ENCODE measurements at places on chromosomes 5 and 9.

- no peak for DNase-seq
Measured at GRCh38 chr9:126515001-126515872, 98.5 kb upstream of the LMX1B start.

- no peak for DNase-seq
Measured at GRCh38 chr9:116816484-116816883, 129.4 kb downstream of the TRIM32 start.

DNA sequence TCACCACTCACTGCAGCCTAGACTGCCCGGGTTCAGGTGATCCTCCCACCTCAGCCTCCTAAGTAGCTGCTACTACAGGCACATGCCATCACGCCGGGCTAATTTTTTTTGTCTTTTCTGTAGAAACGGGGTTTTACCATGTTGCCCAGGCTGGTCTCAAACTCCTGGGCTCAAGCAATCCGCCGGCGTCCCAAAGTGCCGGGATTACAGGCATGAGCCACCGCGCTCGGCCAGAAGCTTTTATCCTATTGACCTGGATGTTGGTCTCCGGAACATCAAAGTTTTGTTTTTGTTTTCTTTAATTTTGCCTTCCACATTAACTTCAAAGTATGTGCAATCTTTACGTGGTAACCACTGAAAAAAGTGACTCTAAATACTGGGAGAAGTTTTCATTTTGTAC, 42.4 kb upstream of the FST start:
- DNase-seq: no peak

GRCh38 chr9:40884072-40884901, 244.2 kb downstream of the FOXD4L6 start:
- no peak for DNase-seq

- no peak for DNase-seq
Measured at GRCh38 chr5:8417316-8418048, 548.5 kb downstream of the MTRR start.

DNA sequence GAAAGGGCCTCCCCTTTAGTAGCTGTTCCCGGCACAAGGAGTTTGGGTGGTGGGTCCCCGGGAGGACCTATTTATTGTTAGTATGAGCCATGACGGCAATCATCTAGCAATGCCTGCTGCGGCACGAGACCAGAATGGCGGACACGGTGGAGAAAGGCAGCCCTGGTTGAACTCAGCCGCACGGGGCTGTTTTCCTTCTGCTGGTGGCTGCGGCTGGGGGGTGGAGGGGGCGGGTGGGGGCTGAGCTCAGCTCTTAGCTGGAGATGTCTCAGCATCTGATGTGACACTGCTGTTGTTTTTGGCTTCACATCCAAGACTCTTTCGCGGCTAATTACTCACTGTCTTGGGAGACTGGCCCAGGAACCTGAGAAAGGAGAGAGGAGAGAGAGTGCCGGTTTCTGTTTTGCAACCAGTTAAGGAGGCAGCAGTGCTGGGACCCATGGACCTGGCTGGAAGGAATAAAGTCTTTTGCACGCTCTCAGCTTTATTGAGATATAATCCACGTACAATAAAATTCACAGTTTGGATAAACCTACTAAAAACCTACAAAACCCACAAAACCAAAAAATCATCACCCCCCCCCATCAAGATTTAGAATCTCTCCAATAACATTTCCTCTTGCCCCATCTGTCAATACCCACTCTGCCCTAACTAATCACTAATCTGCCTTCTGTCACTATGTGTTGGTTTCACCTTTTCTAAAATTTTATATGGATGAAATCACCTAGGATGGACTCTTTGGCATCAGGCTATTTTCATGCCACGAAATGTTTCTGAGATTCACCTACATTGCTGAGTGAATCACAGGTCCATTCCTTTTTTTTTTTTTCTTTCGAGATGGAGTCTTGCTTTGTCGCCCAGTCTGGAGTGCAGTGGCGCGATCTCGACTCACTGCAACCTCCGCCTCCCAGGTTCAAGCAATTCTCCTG, 81.8 kb upstream of the NEURL1B start:
- DNase-seq: no peak

DNA sequence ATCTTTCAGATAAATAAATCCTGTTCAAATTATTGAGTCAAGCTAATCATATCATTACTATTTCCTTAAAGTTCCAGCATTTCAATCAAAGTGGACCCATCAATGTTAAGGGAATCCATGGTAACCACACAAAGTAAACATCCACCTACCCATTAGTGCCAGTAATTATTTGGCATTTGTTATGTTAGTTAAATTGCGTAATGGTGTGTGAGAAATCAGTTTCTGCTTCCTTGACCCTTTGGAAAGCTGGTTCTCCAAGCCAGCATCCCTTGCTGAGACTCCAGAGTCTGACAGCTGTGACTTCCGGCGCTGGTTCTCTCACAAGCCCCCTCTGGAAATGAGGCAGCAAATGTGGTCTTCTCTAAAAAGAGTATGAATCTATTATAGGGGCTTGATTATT, 308.6 kb upstream of the EFNA5 start:
- DNase-seq: no peak

GRCh38 chr9:126522612-126523356, 90.9 kb upstream of the LMX1B start:
- no peak for DNase-seq

GRCh38 chr9:1031951-1032601, 18.1 kb upstream of the DMRT2 start:
- no peak for DNase-seq

DNA sequence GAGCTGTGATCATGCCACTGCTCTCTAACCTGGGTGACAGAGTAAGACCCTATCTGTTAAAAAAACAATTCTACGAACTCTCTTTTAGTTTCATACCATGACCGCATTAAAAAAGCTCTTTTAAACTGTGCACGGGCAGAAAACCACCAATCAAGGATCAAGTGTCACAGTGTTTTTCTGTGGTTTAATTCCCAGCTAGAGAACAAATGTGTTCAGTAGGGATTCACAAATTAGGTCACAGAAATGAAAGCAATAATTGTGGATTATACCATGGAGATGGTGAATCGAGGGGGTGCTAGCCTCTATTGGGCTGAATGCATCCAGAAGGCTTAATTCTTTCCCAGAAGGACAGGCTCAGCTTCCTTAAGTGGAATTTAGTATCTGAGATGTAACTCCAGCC, 79.1 kb downstream of the ATG10 start:
- DNase-seq: no peak

- no peak for DNase-seq
Measured at GRCh38 chr5:98827161-98827560, 53.7 kb downstream of the RGMB start.

DNA sequence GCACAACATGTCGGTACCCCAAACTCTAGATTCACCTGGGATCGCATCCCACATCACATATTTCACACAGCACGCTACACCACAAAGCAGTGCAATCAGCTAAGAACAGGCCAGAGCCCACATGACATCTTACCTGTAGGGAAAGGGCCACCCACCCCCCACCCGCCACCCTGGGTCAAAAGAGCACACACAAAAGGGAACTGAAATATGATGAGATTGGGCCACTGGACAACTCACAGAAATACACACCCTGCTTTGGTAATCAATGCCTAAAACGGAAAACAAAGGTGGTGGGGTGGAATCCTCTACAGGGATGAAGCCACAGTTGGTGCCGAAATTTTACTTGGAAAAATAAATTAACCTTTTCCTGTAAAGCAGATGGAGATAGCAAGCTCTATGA, 13.1 kb downstream of the RETREG1 start:
- no peak for DNase-seq

- no peak for DNase-seq
Measured at GRCh38 chr5:58248221-58248620, 211.7 kb downstream of the PLK2 start.

- no peak for DNase-seq
Measured at GRCh38 chr9:112097712-112098688, 77.1 kb downstream of the SUSD1 start.

GRCh38 chr5:122295138-122295537, 16.9 kb upstream of the SNCAIP start:
- no peak for DNase-seq

GRCh38 chr5:132480546-132480892, 10.1 kb downstream of the IRF1 start:
- DNase-seq: no peak

DNA sequence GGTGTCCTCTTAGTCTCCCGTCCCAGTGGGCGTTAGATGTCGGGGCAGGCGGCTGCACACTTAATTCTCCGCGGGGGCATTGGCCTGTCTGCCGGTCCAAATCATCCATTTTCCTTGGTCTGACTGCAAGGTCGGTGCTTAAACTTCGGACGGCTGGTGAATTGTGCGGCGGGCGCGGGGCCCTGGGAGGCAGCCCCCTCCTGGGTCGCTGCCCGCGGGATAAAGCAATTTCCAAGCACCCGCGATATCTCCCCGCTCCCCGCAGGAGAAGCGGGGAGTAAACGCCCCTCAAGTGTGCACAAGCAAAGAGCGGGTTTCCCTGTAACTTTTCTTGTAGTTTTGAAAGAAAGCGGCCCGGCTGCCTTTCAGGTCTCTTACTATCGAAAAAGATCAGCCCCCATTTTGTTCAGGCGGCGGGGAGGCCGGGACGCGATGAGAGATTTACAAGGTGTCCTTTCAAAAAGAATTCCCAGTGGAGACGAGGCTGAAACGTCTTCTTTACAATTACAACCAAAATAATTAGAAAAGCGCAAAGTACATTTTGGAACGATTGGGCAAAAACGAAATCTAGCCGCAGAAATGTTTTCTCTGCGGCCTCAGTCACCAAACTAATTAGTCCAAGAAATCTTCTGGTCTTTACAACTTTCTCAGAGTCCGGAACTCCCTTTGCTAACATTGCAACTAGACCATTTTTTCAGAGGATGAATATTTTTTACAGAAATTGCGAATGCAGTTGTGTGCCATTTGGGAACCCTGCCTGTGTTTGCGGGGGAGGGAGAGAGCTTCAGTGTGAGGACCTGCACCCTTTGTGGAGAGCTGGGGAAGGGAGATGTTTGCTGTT, 1.8 kb downstream of the IRX1 start:
- no peak for DNase-seq

DNA sequence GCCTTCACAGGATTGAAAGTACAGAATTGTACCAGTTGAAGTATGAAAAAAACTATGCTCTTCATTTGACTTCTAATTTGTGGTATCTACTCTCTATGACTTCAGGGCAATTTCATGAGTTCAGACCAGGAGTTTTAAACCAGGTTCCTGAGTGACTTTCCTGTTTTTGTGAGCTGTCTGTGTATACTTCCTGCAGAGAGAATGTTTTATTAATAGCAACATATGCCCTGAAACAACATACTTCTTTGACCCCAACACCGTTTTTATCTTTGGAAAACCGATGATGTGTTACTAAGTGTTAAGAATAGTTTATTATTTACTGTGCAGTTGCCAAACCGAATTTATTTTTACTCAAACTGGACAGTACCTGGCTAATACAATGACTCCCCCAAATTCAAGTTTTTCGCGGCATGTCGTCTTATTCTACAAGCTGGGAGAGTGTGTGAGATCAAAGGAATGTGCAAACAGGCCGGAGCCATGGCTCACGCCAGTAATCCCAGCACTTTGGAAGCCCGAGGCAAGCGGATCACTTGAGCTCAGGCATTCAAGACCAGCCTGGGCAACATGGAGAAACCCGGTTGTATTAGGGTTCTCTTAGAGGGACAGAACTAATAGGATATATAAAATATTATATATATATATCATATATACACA, 58.7 kb upstream of the ERBIN start:
- no peak for DNase-seq

- no peak for DNase-seq
Measured at GRCh38 chr5:143679777-143680176, 132.2 kb upstream of the HMHB1 start.

- peak; percentile 17 for DNase-seq
Measured at GRCh38 chr9:128684325-128685199, 4.5 kb upstream of the SET start.

DNA sequence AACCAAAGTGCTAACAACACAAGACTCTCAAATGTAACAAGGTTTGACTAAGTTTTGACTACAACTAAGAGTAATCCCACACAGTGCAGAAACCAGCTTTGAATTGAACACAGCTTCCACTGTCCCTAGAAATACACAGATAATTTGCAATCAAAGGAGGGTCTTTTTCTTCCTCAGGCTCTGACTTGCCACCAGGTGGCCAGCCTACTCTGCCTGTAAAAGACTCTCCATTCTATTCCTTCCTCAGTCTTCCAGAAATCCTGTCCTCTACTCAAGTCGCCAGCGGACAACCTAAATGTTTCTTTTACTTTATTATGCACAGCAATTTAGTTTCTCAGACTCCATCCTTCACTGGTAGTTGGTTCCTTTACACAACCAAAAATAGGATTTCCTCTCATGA, 32.2 kb upstream of the MCTP1 start:
- no peak for DNase-seq

GRCh38 chr5:135966165-135966564, 11.4 kb upstream of the LECT2 start:
- DNase-seq: no peak

- DNase-seq: no peak
Measured at GRCh38 chr5:103929338-103930013, 366.9 kb upstream of the NUDT12 start.

DNA sequence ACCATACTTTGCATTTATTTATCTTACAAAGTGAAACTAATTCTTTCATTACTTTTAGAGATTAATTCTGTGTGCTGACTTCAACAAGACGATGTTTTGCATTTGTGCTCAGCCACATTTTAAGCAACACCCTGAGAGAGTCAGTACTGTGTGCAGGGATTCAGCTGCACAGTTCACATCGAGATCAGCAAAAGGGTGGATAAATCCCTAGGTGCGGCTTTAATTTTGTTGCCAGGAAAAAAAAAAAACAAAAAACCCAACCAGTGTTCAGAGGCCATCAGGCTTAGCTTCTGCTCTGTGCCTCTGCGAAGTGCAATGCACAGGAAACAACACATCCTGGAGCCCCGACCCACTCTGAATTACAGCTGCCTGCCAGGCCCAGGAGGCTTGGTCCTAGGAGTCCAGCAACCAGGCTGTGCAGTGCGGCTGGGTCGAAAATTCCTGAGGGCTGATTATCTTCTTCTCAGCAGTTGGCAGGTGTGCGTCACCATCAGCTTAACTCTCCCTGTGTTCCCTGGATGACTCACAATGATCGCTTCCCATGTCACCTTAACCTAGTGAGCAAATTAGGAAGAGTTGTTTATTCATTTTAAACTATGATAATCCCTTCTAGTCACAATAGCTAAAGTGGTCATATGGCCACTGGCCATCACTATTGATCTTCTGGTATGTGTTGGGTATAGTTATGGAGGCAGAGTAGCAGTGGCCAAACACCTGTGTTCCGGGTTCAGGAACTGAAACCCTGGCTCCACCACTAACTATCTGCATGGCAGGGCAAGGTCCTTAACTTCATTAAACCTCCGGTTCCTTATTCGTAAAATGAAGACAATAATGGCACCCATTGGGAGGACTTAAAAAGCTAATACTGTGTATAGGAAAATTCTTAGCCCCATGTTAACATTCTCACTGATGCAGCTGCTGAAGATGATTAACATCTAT, 31.2 kb upstream of the NDUFB6 start:
- DNase-seq: no peak

DNA sequence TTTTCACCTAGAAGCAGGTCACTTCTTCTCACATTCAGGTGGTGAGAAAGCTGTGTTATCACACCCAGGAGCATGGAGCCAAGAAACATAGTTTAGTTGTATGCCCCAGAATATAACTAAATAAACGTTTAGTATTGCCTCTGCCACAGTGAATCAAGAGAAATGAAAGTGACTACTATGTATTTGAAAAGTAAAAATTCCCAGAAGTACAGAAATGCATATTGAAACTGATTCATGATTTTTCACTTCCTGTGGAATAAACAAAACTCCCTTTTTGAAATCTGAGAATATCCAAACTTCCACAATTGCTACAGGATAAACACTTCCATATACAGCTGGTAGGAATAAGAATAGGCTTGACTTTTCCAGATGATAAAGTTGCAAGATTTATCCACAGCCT, 15.3 kb upstream of the NINJ1 start:
- DNase-seq: no peak

GRCh38 chr5:18526792-18527405, 892.6 kb downstream of the TAF11L14 start:
- DNase-seq: no peak
